Smooth muscle cell of the brain vasculature (primary cell): ENCODE measurements at places on chromosomes 7 and 10.

GRCh38 chr10:52450762-52451291 is 136.7 kb downstream of the DKK1 start:
- no peak for DNase-seq

DNA sequence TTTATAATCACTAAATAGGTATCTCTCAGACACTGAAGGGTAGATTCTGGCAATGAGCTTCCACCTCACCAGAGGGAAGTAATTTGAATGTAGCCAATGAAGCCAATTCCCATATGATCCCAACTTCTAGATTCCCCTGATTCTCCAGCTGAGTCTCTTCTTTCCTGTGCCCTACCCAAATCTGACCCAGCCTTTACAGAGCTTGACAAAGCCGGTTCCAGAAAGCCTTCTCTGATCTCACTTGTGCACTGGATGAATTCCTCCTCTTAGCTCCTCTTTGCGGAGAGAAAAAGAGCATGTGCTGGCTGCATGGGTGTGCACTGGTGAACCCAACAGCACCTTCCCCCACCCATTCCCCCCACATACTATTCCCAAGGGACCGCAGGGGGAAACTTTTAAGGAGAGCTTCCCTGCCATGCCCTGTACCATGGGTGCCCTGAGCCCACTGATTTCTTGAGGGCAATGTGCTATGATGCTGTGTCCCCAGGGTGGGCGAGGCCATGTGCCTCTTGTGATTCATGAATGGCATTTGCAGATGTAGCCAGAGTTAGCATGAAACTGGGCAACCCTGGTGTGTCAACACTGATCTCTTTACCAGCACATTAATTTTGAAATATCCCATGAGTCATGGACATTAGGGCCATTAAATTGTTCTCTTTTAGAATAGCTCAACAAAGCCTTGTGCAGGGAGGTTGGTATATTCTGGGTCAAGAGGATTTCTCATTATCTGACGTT is 50.4 kb upstream of the PLEKHA1 start:
- DNase-seq: no peak

GRCh38 chr10:70918851-70919530 is 30.6 kb upstream of the PCBD1 start:
- DNase-seq: no peak

DNA sequence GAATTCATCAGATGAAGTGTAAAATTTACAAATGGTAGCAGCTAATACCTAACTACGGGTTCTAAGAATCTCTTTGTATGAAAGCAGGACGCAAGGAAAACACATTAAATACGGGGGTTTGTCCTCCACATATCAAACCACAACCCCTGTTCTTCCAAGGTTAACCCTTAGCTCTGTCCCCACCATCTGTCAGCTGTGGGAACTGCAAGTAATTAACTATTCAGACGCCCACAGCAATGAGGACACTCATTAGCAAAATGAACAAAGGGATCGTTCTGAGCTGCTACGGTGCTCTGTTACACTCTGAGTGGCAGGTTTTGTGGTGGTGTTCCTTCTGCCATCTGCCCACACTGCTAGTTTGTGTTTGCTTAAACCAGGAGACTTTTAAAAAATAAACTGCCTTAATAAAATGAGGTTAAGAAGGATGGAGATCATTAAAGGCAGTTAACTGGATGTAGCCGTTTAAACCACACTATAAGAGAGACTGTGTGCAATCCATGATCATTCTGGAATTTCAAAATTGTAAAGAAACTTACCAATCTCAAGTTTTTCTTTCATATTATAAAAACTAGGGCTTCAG is 51.4 kb downstream of the C10orf67 start:
- no peak for DNase-seq

DNA sequence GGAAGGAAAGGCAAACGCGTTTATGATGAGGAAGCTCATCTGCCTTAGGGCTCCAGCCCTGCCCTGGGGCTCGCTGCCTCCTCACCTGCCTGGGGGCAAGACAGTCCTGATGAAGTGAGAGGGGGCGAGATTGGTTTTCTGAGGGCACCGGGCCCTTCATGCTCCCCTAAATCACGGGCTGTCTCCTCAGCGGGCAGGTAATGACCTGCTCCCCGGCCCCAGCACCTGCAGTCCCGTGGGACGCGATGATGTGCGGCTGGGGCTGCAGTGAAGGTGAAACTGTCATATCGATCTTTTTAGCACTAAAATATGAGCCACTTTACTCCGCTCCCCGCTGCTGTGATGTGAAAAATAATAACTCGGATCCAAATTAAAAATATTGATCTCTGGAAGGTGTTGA is 120.2 kb downstream of the INPP5A start:
- no peak for DNase-seq

DNA sequence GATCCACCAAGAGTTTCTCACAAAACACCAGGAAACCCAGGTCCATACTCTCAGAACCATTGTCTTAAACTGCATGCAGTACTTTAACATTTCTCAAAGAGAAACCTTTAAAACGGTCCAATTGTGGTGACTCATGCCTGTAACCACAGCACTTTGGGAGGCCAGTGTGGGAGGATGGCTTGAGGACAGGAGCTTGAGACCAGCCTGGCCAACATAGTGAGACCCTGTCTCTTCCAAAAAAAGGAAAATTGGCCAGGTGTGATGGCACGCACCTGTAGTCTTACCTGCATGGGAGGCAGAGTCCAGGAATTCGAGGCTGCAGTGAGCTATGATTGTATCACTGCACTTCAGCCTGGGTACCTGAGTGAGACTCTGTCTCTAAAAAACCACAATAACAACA is 97.5 kb upstream of the OIT3 start:
- no peak for DNase-seq

- no peak for DNase-seq
Measured at GRCh38 chr10:71089162-71089561, 123.2 kb upstream of the UNC5B start.

GRCh38 chr7:98753989-98754479 is 115.8 kb downstream of the TMEM130 start:
- no peak for DNase-seq

GRCh38 chr10:5291501-5292195 is 73.1 kb upstream of the UCN3 start:
- DNase-seq: no peak

GRCh38 chr10:31745612-31746376 is 182.8 kb downstream of the ARHGAP12 start:
- DNase-seq: no peak

DNA sequence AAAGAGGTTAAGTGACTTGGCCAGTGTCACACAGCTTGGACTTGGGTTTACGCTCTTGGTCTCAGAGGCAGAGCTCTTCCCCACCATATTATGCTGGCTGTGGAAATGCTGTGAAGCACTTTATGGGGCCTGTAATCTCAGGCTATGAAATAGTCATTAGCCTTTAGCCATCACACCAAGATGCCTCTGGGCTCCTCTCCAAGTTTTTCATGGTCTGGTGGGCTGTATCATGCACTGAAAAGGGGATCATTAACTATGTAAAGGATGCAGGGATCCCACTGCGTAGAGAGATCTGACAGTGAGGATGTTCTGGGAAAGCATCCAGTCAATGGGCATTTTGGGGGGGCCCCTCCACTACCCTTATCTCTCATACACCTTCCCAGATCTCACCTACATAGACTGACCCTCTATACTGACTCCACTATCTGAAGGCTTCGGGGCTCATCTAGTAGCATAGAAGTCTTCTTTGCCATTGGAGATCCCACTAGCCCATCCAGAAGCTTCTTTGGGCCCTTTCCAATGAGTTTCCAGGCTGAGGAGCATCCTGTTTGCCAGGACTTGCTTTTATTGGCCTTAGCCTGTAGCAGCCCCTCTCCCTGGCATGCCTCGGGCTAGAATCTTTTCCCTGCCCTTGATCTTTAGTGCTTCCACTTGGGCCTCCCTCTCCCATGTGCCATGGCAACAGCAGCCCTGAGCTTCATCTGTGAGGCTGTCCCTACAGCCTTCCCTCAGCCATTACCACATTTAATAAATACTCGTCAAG is 19.6 kb downstream of the FRMPD2 start:
- DNase-seq: no peak

- DNase-seq: no peak
Measured at GRCh38 chr10:117365612-117366011, 9.6 kb downstream of the PDZD8 start.

DNA sequence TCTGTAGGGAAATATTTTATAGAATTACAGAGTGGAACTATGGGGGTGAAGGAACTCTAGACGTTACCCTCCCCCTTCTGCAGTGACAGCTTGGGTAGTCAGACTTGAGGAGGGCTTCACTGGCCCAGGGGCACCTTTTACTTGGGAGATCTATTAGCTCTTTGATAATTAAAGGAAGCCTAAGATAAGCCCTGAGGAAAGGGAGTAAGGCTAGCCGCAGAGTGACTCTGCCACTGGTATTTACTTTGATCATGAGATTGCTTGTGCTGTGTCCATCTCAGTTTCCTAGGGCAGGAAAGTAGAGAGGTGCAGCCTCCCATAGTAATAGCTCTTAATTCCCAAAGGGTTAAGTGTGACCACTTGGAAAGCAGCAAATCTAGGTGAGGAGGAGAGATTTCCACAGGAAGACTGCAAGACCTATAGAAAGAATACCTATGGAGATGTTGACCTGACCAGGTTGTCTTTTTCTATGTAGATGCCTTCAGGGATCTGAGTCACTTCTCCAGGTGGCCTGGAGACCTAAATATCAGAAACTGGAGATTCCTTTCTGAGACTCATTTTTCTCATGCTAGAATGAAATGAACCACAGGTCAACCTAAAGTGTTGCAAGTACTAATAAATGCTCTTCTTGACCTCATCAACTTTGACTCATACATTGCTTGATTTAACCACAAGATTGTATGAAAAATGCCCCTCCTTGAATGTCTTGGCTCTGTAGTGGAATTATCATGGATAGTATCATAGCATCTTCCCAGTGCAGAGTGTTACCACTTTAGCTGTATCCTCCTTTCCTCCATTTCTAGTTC is 447.3 kb upstream of the GHITM start:
- no peak for DNase-seq

GRCh38 chr7:136128050-136128449 is 150.9 kb upstream of the MTPN start:
- no peak for DNase-seq

DNA sequence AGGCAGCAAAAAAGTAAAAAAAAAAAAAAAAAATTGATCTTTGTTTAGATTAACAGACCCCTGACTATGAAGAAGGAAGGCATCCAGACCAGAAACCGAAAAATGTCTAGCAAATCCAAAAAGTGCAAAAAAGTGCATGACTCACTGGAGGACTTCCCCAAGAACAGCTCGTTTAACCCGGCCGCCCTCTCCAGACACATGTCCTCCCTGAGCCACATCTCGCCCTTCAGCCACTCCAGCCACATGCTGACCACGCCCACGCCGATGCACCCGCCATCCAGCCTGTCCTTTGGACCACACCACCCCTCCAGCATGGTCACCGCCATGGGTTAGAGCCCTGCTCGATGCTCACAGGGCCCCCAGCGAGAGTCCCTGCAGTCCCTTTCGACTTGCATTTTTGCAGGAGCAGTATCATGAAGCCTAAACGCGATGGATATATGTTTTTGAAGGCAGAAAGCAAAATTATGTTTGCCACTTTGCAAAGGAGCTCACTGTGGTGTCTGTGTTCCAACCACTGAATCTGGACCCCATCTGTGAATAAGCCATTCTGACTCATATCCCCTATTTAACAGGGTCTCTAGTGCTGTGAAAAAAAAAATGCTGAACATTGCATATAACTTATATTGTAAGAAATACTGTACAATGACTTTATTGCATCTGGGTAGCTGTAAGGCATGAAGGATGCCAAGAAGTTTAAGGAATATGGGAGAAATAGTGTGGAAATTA is 19.4 kb downstream of the GATA3 start:
- DNase-seq: no peak

DNA sequence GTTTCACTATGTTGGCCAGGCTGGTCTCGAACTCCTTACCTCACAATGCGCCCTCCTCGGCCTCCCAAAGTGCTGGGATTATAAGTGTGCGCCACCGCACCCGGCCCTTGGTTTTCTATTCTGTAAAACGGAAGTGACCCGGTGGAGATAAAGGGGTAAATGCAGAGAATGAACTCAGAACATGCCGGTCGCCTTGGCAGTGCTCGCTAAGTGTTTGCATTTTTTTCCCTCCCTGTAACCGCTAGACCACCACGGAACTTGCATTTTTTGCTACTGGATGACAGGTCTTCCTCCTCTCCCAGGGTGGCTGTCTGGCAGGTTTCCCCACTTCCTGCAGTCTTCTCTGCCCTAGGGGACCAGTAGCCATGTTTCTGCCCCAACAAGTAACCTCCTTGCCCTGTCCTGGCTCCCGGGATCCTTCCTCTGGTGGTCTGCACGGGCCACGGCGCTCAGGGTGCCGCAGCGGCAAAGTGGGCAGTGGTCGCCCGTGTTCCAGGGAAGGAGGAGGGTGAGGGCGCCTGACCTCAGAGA is 18.8 kb upstream of the GNA12 start:
- no peak for DNase-seq

DNA sequence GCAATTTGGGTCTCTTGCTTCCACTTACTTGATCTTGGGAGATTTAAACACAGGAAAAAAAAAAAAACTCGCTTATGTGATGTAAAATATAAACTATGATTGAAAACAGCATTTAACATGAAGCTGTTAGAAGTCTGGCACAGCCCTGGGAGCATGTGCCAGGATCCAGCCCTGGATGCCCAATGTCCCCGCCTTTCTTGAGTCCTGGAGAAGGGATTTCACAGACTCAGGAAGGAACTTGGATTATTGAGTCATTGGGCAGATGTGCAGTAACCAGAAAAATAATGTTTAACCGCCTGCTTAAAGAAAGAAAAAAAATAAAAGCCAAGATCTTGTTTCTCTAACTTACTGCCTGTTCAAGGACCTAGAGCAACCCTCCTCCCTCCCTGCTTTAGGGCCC is 3.7 kb upstream of the JCAD start:
- DNase-seq: no peak

GRCh38 chr7:140263277-140263676 is 86.5 kb upstream of the KDM7A start:
- DNase-seq: no peak

DNA sequence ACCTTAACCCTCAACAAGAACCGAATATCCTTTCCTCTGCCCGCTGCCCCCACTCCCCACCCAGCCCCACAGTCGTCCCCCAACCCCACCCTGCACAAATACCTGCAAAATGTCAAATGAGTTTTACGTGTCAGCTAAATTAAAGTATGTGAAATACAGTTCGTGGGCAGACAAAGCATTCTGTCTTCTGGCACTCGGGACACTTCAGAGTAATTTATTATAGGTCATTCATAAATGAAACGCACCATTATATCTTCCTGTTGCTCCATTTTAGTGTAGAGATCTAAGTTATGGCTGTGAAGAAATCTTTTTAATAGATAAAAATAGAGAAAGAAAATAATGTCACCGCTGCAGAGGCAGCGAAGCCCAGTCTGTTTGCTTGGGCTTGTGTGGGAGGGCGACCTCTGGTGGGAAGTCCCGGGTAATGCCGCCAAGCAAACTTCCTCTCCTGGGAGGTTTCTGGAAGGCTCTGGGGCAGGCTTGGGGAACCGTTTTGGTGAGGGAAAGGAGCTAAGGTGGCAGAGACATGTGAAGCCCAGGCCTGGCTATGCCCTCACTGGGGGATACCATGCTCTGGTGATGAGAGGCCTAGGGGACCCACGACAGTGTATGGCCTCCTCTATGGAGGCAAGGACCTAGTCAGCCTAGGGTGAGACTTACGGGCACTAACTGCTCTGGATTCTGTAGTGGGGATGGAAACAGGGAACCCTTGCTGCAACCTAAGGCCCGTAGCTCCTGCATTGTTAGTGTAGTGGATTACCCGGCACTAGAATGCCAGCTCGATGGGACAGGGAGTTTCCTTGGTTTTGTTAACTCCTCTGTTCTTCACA is 604.9 kb downstream of the LRMDA start:
- DNase-seq: peak; percentile 46

GRCh38 chr10:127242914-127243313 is 46.5 kb upstream of the INSYN2A start:
- no peak for DNase-seq

- DNase-seq: no peak
Measured at GRCh38 chr7:117889611-117890010, 16.4 kb upstream of the CTTNBP2 start.

GRCh38 chr10:11048707-11049278 is 31.1 kb downstream of the CELF2 start:
- no peak for DNase-seq
